Tibial nerve (tissue), 4 donors: ENCODE measurements at places on chromosomes 3 and 15.

GRCh38 chr3:128464188-128464587, 2.5 kb downstream of the DNAJB8 start:
- no peak for DNase-seq

- DNase-seq = no peak
Observed at GRCh38 chr15:31077181-31077580, 24.3 kb downstream of the TRPM1 start.

- DNase-seq = no peak
Observed at GRCh38 chr3:147411815-147412241, 2.7 kb downstream of the ZIC1 start.

DNA sequence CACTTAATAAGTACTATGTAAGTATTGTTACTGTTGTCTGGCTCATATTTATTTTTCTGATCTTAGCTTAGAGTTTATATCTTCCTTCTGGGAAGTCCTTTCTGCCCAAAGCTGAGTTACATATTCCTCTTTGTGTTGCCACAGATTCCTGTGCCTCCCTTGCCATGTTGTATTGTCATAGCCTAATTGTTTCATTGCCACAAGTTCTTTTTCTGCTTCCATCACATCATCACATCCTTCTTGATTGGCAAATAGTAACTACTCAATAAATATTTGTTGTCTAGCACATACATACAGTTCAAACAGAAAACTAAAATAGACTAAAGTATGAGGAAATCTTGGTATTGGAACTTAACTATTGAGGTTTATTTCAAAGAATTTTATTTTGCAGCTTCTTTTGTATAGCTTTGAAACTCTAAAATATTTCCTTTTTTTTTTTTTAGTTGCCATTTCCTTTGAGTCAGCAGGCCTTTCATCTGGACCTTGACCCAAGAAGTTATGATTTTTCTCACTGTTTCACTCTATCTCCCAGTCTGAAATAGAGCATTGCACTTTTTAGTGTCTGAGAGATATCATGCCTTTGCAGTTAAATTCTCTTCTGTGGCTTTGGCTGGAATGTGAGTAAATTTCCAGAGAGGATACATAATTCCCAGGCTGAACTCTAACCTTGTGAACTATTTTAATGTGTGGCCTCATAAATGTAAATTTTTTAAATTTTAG, 98.2 kb downstream of the ZNF609 start:
- DNase-seq = no peak

DNA sequence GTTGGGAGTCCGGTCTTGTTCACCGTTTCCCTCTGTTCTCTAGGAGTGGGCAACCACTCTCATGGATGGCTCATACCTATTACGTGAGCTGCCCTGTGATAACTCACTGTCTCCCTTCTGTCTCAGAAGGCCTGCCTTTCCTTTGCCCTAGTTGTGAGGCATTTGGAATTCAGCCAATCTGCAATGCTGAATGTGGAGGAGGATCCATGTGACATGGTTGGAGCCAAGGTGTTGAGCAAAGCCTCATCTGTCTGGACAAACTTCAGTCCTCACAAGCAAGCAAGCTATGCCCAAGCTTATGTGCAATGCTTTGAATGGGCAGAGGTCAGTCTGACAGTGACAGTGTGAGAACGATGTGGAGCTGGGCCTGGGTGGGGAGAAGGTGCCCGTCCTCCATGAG, 37.8 kb upstream of the ATP10A start:
- DNase-seq = no peak

DNA sequence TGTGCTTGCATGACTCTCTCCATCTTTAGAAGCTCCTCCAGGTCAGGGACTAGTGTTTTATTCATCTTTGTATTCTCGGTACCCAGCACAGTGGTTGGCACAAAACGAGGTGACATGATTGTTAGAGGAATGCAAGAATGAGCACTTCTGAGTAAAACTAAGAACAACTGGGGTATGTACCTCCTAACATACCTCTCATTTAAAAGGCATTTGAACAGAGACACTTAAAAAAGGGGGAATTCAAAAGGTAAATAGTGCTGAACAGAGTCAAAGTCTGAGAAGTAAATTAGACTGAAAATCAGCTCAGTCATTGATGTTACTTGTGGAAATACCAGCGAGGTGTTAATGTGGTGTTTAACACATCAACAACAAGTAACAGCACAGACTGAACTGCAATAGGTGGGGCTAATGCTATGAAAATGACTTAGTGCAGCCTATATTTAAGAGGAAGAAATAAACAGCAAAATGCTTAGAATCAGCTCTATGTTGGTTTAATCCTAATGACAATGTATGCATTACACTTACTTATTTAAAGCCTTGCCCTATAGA, 102.4 kb downstream of the TMCO5A start:
- DNase-seq = no peak

DNA sequence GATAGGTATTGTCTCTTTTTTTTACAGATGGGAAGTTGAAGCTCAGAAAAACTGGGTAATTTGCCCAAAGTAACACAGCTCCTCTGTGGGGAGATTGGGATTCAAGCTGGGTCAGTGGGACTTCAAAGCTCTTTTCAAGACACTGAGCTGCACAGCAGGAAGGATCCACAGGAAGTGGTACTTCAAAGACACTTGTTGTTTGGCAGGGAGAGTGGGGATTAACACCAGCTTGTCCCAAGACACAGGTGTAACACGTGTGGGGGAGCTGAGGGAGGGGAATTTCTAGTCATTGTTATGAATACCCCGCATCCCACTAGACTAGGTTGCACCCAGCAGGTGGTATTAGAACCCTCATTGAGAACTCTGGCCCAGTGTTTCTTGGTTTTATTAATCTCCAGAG, 116.0 kb downstream of the FOXB1 start:
- DNase-seq = no peak

DNA sequence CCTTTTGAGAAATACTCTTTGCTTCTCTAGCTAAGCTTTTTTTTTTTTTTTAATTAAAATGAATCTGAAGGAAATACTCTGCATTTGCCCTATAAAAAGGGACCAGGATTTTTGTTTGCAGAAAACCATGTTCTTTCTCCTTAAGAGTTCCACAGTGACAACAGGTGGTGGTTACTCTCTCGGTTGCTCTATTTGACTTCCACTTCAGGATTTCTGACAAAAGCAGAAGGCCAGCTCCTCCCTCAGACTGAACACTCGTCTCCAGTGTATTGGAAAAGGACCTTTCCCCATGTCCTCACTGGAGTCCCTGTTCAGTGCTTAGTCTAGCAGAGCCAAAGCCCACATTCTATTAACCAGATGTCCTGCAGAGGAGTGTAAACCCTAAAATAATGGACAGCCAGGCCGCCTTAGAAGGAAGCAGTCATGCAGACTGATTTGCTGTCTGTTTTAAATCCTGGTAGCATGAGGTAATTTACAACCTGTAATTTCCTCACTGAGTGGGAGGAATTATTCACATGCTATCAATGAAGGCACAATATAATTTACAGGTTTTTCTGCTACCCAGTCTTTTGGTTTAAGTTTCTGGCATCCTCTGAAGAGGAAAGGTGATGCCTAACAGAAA, 599.3 kb downstream of the PYDC2 start:
- DNase-seq = no peak

DNA sequence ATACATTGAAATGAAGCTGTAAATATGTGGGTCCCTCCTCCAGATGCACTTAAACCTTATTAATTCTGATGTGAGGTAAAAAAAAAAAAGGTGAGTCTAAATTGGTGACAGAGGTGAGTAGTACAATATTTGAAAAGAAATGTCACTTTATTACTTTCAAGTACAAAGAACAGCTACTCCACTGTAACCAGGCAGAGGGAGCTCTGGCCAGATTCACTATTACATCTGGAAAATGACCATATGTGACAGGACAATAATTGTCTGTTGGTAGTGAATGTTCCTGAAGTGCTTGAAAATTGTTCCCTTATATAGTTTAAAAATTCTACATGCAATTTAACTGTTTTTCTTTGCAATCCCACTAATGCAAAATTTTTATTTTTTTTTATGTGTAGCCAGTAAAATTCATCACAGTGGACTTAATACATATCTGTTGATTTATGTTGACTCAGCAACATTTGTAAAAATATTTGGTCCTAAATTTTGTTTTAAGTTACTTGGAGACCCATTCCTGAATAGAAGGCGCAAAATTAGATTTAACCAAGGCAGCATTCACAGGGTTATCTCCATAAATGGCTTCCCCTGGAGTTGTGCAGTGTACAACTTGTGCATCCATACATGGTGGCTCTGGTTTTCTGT, 231.9 kb upstream of the TBC1D5 start:
- DNase-seq = no peak

- DNase-seq = no peak
Observed at GRCh38 chr3:148914936-148915690, 50.0 kb downstream of the CPA3 start.

DNA sequence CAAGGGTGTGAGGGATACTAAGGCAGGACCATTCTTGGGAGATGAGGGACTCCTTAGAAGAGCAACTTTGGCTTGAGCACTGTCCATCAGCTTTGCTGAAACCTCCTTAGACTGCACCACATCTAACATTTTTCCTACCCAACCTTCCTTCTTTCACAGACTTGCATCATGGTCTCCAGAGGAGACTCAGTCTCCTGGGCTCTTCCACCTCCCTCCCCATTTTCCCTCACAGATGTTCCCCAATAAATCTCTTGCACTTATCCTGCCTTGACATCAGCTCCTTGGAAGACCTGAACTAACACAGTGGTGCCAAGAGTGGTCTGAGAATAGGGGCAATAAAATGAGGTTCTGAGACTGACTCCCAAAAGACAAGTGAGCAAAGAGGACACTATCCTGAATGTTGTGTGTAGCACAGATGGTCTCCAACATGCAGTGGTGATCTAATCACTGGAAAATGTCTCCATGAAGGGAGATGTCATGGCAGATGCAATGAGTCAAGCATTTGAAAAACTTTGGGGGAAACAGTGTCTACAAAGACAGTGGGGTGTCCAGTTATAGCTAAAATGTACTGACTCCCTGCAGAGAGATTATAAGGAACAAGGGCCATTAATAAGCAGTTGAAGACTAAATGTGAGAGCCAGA, 26.0 kb upstream of the BOC start:
- no peak for DNase-seq
